ENCODE measurements at places on chromosomes 6 and 20.

GRCh38 chr6:13832778-13833177, 18.4 kb upstream of the MCUR1 start:
- DNase-seq: no peak

DNA sequence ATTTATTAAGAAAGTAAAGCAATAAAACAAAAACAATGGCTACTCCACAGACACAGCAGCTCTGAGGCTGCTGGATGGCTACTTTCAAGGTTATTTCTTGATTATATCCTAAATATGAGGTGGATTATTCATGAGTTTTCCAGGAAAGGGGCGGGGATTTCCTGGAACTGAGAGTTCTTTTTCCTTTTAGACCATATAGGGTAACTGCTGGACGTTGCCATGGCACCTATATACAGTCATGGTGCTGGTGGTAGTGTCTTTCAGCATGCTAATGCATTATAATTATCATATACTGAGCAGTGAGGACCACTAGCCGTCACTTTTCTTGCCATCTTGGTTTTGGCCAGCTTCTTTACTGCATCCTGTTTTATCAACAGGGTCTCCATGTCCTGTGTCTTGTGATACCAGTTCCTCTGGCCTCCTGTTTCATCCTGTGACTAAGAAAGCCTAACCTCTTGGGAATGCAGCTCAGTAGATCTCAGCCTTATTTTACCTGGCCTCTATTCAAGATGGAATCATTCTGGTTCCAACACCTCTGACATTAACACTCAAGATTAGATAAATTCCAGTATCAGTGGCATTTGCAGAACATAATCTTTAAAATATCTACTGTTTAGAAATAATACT, 32.3 kb upstream of the TRDN start:
- DNase-seq: no peak

DNA sequence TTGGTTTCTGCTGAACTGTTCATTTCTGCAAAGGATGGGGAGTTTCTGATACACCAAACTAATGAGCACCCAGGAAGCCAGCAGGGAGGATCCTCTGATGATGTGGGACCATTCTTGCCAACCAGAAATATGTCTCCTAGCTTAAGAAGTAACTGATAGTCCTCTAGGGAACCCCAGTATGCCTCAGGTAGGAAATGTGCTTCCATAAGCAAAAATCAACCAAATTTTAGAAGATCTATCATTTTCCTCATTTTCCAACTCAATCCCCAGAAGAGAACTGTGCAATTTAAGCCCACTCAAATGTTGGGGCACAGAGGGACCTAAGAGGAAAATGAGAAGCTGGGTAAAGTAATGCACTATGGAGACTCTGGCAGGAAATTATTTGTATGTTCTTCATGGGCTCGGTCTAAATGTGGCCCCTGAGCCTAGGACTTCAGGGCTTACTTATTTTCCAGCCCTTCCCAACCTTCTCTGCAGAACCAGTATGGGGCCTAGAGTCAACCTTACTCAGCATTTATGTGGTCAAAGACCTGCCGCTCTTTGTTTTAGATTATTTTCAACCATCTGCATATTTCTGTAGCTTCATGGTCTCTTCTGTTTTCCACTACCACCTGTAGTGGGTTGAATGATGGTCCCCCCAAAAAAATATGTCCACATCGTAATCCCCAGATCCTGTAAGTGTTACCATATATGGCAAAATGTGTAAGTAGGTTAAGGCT, 359.8 kb upstream of the CDH4 start:
- DNase-seq: no peak

DNA sequence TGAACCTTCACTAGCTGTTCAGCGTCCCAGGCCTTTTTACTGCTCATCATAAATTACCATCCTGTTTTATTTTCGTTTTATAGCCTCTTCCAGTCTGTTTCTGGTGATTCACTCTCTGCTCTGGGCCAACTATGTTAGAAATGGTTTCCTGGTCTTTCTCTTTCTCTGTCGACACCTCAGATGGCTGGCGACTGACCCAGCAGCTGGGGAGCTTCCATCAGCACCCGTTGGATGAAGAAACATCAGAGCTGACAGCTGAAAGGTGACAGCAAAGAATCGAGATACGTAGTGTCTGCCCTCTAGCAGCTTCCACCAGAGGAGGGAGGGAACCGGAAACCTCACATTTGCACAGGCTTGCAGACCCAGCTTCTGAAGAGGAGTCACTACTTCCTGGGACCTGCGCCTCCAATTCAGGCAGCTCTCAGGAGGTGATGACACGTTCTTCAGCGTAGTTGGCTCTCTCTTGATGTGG, 82.9 kb upstream of the MLN start:
- DNase-seq: no peak

DNA sequence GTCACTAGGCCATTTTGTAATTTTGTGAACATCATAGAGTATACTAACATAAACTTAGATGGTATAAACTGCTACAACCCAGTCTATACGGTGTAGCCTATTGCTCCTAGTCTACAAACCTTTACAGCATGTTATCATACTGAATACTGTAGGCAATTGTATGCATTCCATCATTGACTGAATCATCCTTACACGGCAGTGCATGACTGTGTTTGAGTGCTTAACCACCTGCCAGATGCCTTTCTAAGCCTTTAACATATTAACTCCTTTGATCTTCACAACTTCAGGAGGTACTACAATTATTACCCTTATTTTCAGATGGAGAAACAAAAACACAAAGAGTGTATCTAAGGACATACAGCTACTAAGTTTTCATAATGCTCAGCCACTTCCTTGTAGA, 14.0 kb downstream of the DPPA5 start:
- DNase-seq: no peak

DNA sequence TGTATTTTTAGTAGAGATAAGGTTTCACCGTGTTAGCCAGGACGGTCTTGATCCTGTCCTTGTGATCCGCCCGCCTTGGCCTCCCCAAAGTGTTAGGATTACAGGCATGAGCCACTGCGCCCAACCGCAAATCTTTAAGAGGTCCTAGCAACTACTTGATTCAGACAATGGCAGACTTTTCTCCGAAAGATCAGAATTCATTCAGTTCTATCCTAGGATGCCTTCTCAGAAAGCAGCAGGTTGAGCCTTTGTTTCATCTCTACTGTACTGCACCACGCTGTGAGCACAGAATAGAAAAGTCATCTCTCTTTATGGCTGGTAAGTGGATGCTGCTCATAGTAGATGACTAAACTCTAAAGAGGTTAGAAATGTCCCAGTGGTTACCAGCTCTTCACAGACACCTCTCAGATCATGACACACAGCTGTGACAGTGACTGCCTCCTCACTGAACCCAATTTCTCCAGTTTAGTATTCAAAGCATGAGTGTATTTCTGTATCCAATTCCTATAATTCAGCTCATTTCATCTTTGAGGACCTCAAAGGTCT, 6.0 kb upstream of the HSF2 start:
- DNase-seq: no peak

GRCh38 chr20:19017104-19017690, 195.2 kb upstream of the SLC24A3 start:
- DNase-seq: no peak

GRCh38 chr20:3550837-3551236, 80.0 kb downstream of the ATRN start:
- no peak for DNase-seq

DNA sequence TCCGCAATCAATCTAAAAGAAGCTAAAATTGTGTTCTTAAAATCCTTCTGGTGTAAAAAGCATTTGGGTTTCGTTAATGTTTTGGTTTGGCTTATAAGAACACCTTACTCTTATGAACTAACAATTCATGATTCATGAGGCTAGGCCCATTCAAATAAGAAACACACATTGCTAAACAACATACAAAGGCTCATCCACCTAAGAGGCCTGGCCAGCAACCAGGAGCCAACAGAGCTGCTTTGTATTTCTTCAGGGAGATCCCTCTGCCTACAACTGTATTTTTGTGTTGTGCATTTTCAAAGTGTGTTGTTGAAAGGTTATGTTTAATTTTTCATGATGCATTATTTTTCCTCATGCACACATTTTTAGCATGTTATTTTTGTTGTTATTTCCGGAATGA, 98.6 kb downstream of the PTPRK start:
- no peak for DNase-seq

DNA sequence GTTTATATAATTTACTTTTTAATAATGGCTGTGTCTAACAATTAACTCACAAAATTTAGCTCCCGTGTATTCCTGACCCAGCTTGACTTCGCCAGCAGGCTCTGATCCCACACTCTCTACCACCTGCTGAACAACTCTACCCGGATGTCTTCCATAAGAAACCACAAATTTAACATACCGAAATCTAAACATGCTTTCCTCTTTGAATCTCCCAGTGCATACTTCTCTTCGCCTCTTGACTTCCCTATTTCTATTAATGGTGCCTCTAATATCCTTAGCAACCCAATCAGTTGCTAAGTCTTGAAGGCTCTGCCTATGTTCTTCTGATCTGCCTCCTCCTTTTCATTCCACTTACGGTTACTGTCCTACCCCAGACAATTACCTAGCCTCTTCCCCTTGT, 4.6 kb upstream of the MYB start:
- no peak for DNase-seq

DNA sequence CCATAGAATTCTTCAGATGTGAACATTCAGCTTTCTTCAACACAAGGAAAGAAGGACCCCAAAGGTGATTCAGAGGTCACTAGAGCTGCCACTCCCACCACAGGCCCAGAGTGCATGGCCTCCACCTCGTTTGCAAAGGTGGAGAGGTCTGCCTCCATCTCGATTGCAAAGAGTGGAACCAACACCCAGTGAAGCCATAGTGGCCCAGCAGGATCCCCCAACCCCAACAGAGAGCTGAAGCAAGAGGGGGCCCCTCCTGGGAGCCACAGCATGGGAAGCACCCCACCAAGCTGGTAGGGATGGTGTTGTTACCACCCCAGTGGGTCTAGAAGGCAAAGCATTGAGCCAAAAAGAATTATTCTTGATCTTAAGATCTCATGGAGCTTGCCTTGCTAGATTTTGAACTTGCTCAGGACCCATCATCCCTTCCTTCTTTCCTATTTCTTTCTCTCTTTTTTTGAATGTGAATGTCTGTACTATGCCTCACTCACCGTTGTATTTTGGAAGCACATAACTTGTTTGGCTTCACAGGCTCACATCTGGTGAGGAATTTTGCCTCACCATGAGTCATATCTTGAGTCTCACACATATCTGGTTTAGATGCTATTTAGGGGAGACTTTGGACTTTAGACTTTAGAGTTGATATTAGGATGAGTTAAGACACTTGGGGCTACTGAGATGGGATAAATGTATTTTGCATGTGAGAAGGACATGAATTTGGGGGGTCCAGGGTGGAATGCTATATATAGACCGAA, 119.2 kb downstream of the ANKRD60 start:
- no peak for DNase-seq

- DNase-seq: no peak
Measured at GRCh38 chr6:167564416-167565250, 239.7 kb downstream of the TTLL2 start.

DNA sequence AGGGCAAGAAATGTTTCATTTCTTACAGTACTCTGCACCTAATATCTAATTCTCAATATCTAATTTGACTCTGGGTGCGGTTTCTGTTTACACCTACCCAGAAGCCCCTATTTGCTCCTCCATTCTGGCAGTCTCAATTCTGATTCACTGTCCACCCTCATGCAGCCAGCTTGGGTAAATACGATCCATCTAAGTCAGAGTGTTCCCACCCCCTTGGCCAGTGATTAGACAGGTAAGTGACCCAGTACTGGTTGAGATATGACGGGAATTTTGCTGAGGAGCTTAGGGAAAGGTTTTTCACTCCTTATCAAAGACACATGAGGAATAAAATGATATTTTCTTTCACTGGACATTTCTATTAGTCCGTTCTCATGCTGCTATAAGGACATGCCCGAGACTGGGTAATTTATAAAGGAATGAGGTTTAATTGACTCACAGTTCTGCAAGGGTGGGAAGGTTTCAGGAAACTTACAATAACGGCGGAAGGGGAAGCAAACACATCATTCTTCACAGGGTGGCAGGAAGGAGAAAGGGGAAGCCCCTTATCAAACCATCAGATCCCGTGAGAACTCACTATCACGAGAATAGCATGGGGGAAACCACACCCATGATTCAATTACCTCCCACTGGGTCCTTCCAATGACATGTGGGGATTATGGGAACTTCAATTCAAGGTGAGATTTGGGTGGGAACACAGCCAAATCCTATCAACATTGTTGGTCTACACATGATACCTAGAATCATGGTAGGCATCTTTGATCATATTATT, 29.4 kb downstream of the GLO1 start:
- DNase-seq: no peak

- no peak for DNase-seq
Measured at GRCh38 chr20:4412216-4412615, 309.5 kb upstream of the PRND start.

DNA sequence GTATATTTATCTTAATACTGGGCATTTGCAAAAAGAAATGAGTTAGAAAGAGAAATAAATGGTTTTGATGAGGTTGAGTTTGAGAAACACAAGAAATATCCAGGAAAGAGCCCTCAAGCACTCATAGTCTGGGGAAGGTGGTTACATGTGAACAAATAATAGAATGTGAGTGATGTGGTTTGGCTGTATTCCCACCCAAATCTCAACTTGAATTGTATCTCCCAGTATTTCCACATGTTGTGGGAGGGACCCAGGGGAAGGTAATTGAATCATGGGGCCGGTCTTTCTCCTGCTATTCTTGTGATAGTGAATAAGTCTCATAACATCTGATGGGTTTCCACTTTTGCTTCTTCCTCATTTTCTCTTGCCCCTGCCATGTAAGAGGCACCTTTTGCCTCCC, 334.1 kb downstream of the COL12A1 start:
- DNase-seq: no peak

GRCh38 chr20:48632017-48632824, 195.6 kb downstream of the PREX1 start:
- DNase-seq: no peak

- DNase-seq: no peak
Measured at GRCh38 chr6:149153693-149154092, 163.8 kb upstream of the TAB2 start.

- no peak for DNase-seq
Measured at GRCh38 chr20:52484438-52484837, 292.9 kb upstream of the ZFP64 start.

GRCh38 chr6:105651969-105652368, 249.1 kb upstream of the PREP start:
- no peak for DNase-seq

DNA sequence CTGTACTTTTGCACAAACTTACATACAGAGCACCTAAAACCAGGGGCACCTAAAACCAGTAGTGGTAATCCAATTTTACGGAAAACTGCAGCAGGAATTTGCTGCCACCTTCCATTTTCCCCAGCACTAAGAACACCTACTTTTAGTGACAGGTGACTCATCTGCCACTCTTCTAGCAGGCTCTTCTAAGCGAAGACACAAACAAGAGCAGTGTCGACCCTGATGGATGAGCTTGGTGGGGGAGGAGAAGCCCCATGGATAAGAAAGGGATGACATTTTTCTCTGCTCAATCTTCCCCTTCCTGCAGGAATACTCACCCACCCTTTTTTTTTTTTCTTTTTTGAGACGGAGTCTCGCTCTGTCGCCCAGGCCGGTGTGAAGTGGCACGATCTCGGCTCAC, 116.9 kb downstream of the GMPR start:
- DNase-seq: no peak

DNA sequence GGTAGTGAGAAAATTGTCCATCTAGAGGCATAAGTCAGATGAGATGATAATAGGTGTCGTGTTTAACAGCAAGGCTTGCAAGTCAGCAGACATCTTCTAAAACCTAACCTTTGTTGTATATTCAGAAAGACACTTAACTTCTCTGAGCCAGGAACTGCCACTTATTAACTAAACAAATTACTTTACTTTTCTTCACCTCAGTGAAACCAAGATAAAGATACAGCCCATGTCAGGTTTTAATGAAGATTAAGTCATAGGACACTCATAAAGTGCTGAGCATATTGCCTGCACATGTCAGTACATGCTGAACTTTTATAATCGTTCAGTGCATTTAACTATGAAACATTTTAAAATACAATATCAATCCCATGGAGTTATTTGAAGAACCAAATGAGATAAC, 286.8 kb downstream of the NKAIN2 start:
- no peak for DNase-seq
